ENCODE measurements at places on chromosomes 7 and 10.

- no peak for DNase-seq
Observed at GRCh38 chr7:94258418-94259300, 136.0 kb upstream of the COL1A2 start.

GRCh38 chr7:123681561-123681960, 25.9 kb downstream of the LMOD2 start:
- DNase-seq = no peak

- no peak for DNase-seq
Observed at GRCh38 chr7:45145881-45146280, 11.7 kb upstream of the RAMP3 start.

DNA sequence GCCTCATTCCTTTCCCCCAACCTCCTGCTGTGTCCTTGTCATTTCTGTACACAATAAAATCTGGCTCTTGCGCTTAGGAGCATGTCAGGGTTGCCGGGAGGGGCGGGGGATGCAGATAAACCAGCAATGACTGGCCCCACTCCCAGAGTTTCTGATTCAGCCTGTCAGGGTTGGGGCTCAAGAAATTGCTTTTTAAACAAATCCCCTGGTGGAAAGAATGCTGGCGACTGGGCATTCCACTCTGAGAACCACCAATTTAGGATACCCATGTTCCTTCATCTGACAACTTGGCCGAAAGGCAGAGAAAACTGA, 376.4 kb downstream of the TCERG1L start:
- no peak for DNase-seq

DNA sequence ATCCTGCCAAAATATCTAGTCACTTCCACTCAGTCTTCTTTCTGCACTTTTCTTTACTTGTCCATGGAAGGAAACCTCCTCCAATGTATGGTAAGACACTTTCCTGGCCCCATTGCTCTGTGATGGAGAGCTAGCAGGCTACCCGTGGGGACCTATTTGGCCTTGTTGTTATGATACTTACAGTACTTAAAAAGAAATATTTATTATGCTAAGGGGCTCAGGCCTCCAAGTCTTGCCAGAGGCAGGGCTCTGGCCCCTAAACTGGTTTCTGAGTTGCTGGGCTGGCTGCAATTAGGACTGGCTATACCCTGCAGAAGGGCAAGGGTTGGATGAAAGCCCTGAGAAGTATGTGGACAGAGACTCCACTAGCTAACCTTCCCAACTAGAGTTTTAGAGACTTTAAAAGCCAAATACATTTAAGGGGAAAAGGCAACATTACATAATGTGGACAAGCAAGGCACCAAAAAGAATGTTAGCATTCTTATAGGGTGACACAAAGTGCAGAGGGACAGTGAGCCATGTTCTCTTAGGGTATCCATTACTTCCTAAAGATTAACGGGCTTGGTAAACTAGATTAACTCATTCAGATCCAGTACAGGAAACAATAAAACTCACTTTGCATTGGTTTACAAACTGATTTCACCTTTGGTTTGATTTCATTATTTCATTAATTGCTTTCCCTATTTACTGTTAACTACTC, 84.9 kb upstream of the INHBA start:
- DNase-seq = no peak

DNA sequence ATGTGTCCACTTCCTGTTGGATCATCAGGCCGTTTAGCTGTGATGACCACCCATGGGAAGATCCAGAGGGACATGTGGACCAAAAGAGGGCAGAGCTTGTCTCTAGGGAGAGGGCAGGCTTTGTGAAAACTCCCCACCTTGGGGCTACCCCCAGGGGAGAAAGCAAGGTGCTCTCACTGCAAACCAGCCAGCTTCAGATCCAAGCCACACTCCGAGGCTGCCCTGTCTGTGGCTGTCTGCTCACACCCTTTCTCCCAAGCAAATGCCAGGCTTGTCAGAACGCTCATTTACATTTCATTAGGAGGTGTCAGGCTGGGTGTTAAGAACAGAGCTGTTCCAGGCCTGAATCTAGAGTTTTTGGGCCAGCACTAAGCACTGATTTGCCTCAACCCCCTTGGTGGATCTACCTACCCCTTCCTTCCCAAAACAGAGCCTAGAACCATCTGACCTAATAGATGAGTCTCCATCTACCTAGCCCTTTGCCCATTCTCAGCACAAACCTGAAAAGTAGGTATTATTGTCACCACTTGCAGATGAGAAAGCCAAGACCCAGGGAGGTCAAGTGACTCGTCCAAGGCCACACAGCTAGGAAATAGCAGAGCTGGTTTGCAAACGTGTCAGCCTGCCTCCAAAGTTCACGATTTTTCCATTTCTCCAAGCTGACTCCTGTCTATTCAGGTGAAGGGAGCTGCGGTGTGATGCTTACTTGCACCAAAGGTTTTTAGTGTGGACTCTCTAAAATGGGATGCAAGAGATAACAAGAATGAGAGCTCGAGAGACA, 130.9 kb downstream of the EMX2 start:
- no peak for DNase-seq

DNA sequence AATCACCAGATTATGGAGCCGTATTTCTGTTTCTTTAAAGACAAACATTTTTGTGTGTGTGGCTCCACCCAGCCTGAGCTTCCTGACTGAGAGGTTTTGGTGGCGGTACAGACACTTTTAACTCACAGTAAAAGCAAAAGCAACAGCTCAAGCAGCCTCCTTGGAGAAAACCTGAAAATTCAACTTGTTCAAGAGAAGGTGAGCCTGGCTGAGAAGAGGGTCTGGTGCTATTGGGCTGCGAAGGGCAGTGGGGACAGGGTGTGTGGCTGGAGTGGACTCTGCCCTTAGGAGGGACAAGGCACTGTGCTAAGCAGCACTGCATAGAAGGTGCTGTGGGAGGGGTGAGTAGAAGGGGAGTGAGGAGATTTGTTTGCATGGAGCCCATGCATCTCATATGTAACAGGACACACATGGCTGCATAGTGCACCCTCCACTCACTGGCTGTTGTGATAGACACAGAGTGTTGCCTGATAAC, at the start of gene GIMAP7:
GIMAP7 (plus strand) TSS at position 125 of the 475 bp plus-strand sequence. CDS start 5,103 bp downstream, outside the sequence.
- peak; percentile 85 for DNase-seq

GRCh38 chr7:135898226-135898625, 78.9 kb downstream of the MTPN start:
- DNase-seq = no peak

DNA sequence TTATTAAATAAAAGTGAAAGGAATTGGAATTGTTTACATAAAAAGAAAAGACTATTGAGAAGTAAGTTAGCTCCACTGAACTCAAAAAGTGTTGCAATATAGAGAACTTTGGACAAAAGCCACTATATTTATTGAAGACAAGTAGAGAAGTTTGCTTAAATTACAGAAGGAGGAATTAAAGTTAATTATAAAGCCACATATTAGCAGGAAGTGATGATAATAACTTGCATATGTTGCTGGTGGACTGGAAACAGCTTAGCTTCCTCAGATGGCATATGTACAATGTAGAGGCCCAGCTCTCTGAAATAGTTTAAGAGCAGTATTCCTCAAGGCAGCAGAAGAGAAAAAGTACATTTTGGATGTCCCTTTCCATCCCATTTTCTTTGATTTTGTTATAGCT, 400.7 kb downstream of the GATA3 start:
- no peak for DNase-seq

GRCh38 chr7:106485031-106485551, 175.9 kb downstream of the CCDC71L start:
- DNase-seq = no peak

DNA sequence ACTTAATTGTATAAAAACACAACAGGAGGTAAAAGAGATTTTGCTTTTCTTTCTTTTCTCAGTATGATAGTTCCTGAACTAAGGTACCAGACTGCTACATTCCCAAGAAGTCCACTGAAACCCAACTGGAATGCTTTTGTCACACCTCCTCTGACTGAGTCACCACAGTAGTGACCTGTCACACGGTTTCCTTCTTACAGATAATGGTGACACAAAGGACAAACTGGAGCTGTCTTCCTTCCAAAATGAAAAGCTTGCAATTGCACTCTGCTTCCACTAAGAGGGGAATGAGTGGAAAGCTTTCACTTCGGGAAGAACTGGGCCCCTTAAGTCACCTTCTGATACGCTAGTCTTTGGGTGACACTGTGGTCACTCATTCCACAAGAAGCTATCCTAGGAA, 122.2 kb downstream of the KMT2E start:
- no peak for DNase-seq

- DNase-seq = no peak
Observed at GRCh38 chr7:64555046-64555445, 7.8 kb downstream of the ZNF680 start.

DNA sequence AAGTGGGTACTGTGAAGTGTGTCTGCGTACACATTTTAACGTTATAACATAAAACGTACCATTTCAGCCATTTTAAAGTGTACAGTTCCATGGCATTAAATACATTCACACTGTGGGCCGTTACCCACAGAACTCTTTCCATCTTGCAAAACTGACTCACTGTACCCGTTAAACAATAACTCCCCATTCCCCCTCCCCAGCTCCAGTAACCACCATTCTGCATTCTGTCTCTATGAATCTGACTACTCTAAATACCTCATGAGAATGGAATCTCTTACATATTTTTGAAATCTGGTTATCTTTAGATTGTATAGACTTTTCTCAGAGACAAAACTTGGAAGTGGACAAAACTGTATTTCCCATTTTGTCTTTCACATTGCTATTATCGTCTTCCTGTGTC, 9.3 kb downstream of the ARL3 start:
- DNase-seq = no peak

DNA sequence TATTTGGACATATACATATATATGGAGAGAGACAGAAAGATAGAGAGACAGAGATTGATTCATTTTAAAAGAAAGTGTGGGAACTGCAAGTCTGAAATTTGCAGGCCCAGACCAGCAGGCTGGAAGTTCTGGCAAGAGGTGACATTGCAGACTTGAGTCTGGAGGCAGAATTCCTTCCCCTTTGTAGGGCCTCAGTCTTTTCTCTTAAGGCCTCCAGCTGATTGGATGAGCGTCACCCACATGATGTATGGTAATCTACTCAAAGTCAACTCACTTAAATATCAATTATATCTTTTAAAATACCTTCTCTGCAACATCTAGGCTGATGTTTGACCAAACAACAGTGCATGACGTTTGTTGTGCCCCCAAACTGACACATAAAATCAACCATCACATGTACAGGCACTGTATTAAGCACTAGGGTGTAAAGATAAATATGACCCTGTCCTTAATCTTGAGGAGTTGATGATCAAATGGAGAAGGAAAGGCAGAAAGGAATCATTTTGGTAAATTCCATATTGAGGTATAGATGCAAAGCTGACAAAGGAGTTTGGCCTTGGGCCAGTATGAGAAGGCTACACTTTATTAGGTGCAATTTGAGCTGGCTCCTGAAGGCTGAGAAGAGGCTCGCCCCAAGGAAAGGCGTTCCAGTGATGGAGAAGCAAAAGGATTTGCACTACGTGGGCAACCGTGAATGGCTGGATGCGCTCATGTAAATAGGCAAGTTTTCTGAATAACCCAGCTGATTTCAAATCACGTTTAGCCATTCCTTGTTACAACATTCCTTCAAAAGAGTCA, 52.6 kb downstream of the BPGM start:
- no peak for DNase-seq
